ENCODE measurements at places on chromosomes 1 and 21. TPM values are rescaled to one million over a fixed set of nuclear protein-coding genes. Genes with fewer than 3 reads are reported as not detected.

Gene LCE6A
- not detected for total RNA-seq

Gene KRTAP10-1
- total RNA-seq, result not detected

Gene CC2D1B
- total RNA-seq, result 19.9 TPM

Gene MASP2
- total RNA-seq, result not detected

Gene INTS11
- total RNA-seq, result 61.8 TPM

Gene SPEN
- total RNA-seq, result 59.9 TPM

Gene TLR5
- total RNA-seq, result 11.2 TPM

Gene SIKE1
- 47.7 TPM for total RNA-seq

Measured in posterior vena cava (tissue), 2 donors.